ENCODE measurements at places on chromosomes 3 and 15.

DNA sequence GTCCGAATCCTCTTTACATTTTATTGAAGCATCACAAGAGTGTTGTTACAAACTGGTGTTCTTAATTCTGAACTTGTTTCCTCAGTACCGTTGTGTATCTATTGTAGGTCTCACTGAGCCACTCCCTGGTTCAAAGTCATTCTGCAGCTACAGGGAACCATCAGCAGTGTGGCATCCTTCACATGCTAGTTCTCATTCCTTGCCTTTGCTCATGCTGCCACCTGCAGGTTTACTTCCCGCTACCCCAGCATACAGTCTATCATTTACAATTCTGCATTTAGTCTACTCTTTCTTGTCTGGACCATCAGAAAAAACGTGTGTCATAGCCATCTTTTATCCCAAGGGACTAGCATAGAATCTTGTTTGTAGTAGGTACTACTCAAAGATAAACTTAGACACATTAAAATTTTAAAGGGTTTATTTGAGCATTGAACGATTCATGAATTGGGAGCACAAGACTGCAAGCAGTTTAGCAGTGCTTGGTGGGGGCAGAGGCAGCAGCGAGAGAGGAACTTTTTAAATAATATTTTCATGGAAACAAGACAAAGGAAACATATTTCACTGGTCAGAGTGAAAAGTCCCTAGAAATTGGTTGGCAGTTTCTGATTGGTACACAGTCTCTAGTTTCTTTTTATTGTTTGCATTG lies 402.1 kb downstream of the CADM2 start:
- DNase-seq, result no peak

DNA sequence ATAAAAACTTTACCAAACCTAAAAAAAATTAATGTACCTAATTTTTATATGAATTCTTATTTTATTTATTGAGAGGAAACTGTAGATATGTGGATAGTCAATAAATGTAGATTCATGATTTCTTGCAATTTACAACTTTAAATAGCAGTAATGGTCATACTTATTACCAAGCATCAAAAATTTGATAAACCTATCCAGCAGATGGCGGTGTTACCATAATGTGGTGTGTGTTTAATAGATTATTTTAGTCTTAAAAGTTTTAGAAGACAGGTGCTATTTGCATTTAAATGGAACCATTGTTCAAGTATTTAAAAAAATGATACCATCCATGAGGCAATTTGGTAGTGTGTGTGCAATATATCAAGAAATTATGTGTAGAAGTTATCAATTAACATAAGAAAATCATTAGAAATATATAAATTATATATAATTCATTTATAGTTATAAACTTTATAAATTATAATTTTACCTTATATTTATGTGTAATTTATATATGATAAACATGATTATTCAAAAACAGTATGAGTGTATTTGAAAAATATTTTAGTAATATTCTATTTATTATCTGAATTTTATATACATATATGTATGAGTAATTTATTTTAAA lies 176.0 kb upstream of the BCHE start:
- no peak for DNase-seq

GRCh38 chr3:182629521-182629920 lies 163.8 kb upstream of the ATP11B start:
- no peak for DNase-seq

DNA sequence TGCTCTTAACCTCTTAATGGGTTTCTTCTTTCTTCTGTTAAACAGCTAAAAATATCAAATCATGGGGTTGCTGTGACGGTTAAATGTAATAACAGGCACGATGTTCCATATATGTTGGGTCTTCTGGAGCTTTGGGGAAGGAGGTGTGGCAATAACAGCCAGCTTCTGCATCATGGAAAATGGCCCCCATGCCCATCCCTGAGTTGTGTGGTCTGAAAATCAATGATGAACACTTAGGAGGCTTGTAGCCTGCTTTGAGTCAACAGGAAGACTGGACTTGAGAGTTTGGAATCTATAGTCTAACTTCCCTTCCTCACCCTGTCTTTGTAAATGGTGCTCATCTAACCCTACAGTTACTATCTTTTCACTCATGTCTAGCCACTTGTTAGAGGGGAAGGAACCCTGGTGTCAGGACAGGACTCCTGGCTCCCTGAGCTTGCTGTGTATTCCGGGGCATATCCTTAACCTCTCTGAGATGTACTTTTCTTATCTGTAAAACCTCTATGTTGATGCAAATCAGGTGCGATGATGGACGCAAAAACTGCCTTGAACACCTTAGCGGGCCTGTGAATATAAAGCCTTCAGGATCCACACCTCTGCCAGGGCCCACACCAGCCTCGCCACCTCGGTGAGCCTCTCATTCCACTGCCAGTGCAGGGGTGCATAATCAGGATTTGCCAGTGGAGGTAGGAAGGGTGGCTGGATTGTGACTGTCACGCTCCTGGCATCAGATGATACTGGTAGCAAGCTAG lies 27.5 kb downstream of the SMAD3 start:
- no peak for DNase-seq

GRCh38 chr3:55014081-55014480 lies 86.2 kb upstream of the LRTM1 start:
- no peak for DNase-seq
